ENCODE measurements at places on chromosomes 3 and 15. TPM values are rescaled to one million over a fixed set of nuclear protein-coding genes. Genes with fewer than 3 reads are reported as not detected.

Gene SLC9C1
- 0.35 TPM for total RNA-seq

Gene RHOV
- 0.36 TPM for total RNA-seq

Gene WNT7A
- total RNA-seq, result 0.34 TPM

Gene PIERCE2
- 2.4 TPM for total RNA-seq

Gene P2RY13
- 0.56 TPM for total RNA-seq

Gene CACNA1D
- total RNA-seq, result 0.72 TPM

Gene UCN2
- 0.20 TPM for total RNA-seq

Gene DAZL
- total RNA-seq, result not detected

Gene GLDN
- 2.4 TPM for total RNA-seq

Gene RRP9
- 19.3 TPM for total RNA-seq

Gene UQCC5
- 30.5 TPM for total RNA-seq

DNA sequence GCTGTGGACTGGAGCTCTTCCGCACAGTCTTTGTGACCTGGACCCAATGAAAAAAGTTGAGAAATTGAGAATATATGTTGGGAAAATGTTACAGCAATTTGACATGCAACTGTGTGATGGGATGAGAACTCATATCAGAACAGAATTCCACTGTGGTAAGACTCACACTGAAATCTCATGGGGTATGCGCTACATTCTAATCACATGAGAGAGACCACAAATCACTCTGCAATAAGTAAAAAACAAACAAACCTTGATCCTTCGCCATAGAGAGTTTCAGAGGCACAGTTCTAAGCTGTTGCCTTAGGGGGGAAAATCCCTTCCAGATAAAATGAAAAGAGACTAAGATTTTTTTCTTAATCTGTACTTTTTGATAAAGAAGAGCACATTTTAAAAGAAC, 37.3 kb downstream of the LMCD1 start:
- no peak for DNase-seq

DNA sequence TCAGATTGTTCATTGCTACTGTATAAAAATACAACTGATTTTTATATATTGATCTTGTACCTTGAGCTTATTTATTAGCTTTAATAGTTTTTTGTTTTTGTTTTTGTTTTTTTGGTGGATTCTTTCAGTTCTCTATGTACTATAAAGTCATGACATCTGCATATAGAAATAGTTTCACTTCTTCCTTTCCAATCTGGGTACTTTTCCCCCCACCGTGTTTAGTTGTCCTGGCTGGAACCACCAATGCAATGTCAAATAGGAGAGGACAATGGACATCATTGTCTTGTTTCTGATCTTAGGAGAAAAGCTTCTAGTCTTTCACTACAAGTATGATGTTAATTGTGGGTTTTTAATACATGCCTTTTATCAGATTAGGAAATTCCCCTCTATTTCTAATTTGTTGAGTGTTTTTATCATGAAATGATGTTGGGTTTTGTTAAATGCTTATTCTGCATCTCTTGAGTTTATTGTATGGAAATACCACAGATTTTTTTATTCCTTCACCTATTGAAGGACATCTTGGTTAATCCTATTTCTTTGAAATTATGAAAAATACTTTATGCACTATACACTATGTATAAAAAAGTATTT, 2.8 kb upstream of the XCR1 start:
- DNase-seq, result no peak

- DNase-seq, result no peak
These were observed 7.1 kb upstream of the RPL29 start for GRCh38 chr3:52002748-52003147.

DNA sequence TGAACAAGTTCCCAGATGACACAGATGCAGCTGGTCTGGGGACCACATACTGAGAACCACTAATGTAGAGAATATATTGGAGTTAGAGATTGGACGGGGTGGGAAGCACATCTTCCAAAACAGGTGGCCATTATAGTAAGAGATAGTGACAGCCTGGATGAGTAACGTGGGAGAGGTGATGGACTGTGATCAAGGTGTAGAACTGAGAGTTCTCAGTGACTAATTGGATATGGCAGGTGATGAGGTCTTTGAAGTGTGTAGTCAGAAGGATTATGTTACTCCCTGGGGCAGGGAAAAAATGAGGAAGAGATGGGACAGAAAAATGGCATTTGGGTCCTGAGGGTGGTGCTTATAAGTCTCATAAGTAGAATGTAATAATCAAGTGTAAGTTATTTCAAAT, 66.6 kb downstream of the KCNMB2 start:
- DNase-seq, result no peak

DNA sequence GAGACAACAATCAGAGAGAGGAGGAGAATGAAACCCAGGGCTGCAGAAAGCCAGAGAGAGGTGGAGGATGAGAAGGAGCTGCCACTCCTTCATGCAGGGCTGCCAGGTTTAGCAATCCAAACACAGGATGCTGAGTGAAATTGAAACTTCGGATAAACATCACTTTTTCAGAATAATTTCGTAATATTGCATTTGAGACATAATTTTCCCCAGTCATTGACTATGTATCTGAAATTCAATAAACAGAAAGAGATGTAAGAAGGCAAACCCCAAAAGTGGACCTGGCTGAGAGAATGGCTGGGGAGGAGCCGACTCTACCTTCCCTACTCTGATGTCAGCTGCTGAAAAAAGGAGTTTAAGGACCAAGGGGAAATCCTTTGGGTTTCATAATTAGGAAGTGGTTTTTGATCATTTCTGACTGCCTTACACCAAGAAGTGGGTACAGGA, 33.8 kb downstream of the SLC9A9 start:
- DNase-seq, result no peak

GRCh38 chr15:33675246-33675645, 293.1 kb upstream of the CHRM5 start:
- DNase-seq, result no peak

DNA sequence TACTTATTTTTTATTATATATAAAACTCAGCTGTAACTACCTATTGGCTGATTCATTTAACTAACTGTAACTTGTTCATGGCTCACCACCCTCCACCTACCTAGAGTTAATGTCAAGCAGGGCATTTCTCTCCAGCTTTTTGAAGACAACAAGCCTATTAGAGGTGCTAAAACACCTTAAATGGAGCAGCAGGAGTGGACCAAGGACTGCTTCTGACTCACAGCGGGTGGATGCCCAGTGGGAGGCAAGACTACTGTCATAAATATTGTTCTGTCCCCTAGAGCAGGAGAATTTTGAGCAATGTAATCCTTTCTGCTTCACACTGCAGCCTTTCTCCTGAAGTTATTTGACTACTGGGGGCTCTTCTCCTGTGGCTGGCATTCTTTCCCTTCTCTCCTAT, 146.9 kb downstream of the CLSTN2 start:
- DNase-seq, result no peak

DNA sequence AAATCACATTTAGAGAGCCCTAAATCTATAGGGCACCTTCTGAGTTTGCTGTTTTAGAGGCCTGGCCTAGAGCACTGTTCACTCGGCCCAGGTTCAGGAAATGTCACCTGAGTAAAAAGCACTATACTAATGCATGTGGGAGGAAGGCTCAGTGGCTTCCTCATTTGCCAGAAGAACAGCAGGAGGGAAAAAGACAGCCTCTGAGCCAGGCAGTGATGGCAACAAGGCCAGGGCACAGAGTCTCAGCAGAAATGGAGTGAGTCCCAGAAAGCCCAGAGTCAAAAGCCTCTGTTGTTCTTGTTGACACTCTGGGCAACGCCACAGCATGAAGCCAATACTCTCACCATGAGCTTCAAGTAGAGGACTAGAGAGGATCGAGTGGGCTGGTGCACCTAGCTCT, 25.9 kb downstream of the LTF start:
- no peak for DNase-seq

- no peak for DNase-seq
These were observed 29.7 kb downstream of the USP13 start for GRCh38 chr3:179682426-179683080.

DNA sequence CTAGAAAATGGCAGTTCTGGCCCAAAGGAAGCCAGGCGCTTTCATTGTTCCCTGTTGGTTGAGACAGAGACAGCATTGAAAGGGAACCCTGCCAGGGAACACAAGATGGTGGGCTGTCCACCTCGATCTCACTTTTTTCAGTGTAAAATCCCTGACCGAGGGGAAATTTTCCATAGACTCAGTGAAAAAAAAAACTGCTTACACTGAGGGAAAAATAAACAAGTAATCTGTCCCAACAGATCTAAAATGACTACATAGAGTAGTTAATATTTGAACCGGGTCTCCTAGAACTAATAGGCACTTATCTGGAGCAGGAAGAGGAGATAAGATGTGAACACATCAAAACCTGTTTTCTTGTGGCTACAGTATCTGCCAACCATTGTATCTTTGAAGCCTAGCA, 763.4 kb upstream of the GOLIM4 start:
- DNase-seq, result no peak

GRCh38 chr15:72521682-72522081, 47.6 kb downstream of the ARIH1 start:
- peak; percentile 66 for DNase-seq

- DNase-seq, result no peak
These were observed 39.7 kb upstream of the MYZAP start for GRCh38 chr15:57551715-57552677.

DNA sequence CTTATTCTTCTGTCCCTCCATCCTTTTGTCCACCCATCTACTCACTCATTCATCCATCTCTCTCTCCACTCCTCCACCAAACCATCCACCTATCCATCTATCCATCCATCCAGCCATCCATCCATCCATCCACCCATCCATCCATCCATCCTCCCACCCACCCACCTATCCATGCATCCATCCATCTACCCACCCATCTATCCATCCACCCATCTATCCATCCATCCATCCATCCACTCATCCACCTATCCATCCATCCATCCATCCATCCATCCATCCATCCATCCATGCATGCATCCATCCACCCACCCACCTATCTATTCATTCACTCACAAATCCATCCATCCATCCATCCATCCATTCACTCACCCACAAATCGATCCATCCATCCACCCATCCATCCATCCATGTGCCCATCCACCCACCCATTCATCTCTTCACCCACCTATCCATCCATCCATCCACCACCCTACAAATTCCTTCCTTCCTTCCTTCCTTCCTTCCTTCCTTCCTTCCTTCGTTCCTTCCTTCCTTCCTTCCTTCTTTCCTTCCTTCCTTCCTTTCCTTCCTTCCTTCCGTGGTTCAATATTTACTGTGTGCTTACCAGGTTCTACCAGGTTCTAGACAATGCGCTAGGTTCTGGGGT, 17.3 kb downstream of the ATP2B2 start:
- no peak for DNase-seq

DNA sequence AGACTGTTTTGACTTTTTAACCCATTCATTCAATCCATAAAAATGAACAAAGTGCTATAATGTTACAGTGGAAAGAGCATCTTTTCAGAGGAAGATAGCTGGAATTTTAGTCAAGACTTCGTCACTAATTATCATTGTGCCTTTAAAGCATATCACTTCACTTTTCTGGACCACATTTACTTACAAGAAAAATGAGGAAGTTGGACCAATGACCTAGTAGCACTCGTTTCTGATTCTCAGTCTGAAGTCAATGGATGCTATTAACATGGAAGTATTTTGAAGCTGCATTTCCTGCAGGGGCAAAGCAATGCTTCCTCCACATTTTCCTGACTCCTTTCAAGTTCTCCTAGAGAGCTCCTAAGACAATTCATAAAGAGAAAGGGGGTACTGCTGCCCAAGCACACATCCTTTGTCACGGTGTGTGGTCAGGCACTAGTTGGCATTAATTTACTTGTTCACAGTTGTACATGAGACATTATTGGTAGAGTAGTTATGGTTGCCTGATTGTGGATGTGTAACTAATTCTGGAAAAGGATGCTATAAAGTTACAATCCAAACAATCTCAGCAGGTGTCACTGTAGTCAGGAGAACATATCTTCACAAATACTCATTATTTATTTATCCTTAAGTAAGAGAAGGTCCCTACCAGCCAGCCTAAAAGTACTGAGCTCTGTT, 1049.1 kb downstream of the FHIT start:
- DNase-seq, result no peak

- no peak for DNase-seq
These were observed 448.8 kb upstream of the TPRG1 start for GRCh38 chr3:188722963-188723362.

DNA sequence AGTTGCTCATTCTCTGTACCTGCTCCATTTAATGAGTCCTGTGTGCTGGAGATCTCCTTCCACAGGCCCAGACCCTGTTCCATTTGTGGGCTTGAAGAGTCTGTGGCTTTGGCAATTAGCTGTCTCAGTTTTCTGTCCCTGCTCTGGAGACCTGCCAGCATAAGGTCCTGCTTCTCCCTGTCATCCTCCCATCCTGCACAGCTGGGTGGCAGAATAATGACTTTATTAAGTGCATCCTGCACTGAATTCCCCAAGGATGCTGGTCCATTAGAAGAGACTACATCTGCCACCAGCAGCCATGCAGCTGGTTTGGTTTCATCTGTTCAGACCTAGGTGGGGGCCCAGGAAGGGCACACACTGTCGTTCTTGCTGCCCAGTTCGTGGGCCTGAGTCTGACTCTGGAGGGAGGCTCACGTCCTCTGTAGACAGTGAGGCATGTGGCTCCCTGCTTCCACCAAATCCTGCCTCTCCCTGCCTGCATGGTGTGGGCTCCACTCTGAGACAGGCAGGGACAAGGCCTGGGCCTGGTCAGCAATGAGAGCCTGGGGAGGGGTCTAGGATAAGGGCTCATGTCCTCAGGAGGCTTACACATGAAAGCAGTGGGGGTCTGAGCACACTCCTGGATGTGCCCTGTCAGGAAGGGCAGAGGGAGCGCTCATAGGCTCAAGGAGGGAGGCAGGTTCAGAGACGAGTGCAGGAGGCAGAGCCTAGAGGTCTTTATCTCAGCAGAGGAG, 78.4 kb upstream of the PRR23E start:
- no peak for DNase-seq

- DNase-seq, result no peak
These were observed 16.1 kb upstream of the LARP6 start for GRCh38 chr15:70870051-70870450.

- no peak for DNase-seq
These were observed 22.0 kb upstream of the DOCK3 start for GRCh38 chr3:50652709-50653108.

DNA sequence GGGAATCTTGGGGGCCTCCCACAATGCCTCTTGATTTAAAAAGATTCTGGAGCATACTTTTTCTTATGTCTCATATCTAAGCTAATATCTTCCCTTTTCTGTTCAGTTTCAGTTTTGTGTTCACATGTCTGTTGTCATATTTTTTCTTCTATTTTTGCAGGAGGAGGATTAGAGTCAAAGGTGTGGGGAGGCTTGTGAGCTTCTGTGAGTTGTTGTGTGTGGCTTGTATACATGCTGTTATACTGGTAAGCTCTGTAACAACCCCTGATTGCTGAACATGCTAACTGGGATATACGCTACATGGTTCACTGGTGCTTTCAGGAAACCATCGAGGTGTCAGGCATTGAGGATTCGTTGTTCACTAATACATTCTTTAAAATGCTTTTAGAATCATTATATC, 83.5 kb downstream of the SLC25A26 start:
- DNase-seq, result no peak

DNA sequence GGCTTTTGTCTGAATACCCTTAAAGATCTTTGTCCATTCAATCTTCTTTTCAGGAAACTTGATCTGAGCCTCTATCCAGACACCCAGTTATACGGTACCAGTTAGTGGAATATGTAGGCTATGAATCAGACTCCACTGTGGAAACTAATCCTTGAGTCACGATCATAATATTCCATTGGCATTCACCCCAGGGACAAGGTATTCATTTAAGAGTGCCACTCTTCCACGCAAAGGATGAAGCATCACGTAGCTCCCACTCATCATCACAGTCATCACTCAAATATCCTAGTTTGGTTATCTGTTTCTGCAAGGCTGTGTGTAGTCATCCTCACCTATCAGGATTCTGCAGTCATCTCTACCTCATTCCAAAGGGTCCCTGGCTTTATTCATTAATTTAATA, 85.6 kb downstream of the NEDD4 start:
- DNase-seq, result no peak

Data from ovary (tissue), 10 donors.